ENCODE measurements at places on chromosomes 6 and 20.

- no peak for DNase-seq
These were observed 52.2 kb upstream of the APCDD1L start for GRCh38 chr20:58567437-58567836.

GRCh38 chr6:92267335-92267734 is 1152.0 kb downstream of the EPHA7 start:
- no peak for DNase-seq

DNA sequence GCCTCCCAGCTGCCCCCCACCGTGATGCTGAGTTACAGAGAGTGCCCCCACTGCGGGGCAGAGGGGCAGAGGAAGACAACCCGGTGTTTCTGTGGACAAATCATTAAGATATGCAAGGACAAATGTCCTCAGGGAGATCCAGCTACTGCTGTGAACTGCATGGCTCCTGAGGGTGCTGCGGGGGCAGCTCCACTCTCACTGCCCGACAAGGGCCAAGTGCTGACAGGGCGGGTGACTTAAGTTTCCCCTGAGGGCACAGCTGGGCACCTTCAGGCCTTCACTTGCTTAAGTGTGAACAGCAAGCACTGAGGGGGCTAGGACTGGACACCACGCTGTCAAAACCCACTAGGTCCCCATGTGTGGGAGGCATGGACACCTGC is 26.2 kb upstream of the TCFL5 start:
- no peak for DNase-seq

DNA sequence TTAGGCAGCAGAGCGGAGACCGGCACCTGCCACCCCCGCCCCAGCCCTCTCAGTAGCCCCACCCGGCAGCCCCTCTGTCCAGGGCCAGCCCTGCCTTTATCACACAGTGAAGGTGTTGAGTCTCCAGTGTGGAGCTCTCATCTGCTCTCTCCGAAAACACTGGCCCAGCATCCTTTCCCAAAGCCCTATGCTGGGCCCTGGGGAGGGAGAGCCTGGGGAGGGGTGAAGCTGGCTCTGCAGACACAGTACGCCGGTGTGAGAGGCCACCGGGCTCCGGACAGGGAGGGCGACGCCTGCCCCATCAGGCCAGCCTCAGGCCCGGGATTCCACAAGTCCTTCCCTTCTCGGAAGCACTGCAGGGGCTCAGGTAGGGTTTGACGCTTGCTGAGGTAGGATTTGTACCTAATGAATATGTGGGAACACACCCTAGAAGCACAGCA is 186.9 kb downstream of the ERMARD start:
- no peak for DNase-seq

DNA sequence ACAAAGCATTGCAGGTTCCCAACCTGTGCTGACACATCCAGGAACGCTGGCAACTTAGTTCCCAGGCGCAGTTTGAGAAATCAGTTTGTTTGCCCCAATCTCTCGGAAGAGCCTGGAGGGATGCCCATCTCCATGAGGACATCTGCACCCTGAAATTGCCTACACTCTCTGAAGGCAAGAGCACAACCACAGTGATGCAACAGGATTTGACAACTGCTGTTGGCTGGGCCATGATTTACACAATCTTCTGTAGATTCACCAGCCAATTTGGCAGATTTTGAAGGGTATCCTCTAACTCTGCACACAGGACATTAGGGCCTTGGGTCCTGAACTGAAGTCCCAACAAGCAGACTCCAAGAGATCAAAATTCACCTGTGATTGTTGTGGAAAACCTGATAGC is 3.4 kb downstream of the APMAP start:
- no peak for DNase-seq

Data from activated CD8-positive, alpha-beta memory T cell treated with anti-CD3 and anti-CD28 coated beads for 1 hour (primary cell).